ENCODE measurements at places on chromosomes 1 and 21. TPM values are rescaled to one million over a fixed set of nuclear protein-coding genes. Genes with fewer than 3 reads are reported as not detected.

DNA sequence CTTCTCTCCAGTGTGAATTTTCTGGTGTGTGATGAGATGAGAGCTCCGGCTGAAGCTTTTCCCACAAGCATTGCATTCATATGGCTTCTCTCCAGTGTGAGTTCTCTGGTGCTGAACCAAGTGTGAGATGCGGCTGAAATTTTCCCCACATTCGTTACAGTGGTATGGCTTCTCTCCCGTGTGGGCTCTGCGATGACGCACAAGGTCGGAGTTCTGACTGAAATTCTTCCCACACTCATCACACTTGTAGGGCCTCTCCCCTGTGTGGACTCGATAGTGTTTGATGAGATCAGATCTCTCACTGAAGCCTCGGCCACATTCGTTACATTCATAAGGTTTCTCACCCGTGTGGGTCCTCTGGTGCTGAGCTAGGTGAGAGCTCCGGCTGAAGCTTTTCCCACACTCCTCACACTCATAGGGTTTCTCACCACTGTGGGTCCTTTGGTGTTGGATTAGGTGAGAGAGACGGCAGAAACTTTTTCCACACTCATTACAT, 7.4 kb downstream of the ZNF436 start:
- no peak for DNase-seq

GRCh38 chr1:209513226-209513625, 70.3 kb upstream of the CAMK1G start:
- DNase-seq: peak; percentile 63

The SLC6A17 gene
- 0.34 TPM for total RNA-seq

The FBLIM1 gene
- 31.2 TPM for total RNA-seq

GRCh38 chr1:8866173-8866791, 12.2 kb downstream of the ENO1 start:
- no peak for DNase-seq

DNA sequence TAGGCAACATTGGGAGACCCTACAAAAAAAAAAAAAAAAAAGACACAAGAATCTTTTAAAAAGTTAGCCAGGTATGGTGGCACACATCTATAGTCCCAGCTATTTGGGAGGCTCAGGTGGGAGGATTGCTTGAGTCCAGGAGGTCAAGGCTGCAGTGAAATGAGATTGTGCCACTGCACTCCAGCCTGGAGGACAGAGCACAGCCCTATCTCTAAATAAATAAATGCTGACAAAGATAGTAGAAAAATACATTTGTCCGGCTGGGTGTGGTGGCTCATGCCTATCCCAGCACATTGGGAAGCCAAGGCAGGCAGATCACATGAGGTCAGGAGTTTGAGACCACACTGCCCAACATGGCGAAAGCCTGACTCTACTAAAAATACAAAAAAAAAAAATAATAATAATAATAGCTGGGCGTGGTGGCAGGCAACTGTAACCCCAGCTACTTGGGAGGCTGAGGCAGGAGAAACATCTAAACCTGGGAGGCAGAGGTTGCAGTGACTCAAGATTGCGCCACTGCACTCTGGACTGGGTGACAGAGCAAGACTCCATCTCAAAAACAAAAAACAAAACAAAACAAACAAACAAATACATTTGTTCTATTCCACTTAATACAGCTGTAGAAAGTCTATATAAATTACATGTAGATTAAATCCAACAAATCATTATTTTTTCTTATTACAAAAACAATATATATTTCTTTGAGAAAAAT, 48.5 kb downstream of the PHACTR4 start:
- no peak for DNase-seq

DNA sequence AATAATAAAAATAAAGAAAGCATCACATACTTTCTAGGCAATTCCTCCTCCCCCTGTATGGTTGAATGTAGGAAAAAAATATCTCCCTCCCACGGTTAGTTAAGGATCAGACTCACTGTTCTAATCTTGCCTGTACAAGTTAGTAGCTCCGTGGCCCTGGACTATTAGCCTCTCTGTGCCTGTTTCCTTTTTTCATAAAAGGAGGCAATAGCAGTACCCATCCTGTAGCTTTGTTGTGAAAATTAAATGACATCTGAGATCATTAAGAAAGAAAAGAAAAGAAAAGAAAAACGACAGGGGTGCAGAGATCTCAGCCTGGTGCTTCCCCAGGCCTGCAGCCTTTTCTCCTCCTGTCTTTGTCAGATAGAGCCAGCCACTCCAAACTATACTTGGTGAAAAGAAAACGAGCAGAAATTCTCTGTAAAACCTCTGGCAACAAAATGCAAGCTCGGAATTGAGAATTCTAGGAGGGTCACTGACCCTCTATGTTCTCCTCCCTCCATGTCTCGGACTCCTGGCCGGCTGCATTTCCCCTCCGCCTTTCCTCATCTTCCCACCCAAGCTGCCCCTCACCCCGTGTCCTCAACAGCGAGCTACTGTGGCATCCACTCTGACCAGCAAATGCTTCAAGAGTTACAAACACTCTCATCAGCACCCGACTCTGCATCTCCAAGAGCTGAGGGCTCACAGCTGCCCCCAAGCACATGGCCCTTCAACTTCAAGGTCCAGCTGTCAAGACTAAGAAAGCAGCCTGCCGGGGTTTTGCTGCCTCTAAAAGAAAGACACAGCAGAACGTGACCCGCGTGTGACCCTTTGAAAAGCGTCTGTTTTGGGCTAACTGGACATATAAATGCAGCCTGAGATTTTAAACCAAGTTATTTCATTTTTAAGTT, 13.6 kb downstream of the RIPK4 start:
- DNase-seq: no peak

The C1orf216 gene
- 14.4 TPM for total RNA-seq

DNA sequence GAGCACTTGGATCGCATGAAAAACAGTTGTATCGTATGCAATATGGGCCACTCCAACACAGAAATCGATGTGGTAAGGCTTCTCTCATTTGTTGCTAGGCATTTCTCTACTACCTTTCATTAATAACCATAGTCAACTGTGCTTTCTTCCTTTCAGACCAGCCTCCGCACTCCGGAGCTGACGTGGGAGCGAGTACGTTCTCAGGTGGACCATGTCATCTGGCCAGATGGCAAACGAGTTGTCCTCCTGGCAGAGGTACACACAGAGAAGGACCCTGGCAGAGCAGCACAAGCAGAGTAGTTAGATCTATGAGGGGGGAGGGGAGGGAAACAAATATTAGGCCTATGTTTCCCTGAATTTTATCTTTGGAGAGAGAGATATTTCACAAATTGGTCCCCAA, 16.0 kb upstream of the STRIP1 start:
- no peak for DNase-seq

DNA sequence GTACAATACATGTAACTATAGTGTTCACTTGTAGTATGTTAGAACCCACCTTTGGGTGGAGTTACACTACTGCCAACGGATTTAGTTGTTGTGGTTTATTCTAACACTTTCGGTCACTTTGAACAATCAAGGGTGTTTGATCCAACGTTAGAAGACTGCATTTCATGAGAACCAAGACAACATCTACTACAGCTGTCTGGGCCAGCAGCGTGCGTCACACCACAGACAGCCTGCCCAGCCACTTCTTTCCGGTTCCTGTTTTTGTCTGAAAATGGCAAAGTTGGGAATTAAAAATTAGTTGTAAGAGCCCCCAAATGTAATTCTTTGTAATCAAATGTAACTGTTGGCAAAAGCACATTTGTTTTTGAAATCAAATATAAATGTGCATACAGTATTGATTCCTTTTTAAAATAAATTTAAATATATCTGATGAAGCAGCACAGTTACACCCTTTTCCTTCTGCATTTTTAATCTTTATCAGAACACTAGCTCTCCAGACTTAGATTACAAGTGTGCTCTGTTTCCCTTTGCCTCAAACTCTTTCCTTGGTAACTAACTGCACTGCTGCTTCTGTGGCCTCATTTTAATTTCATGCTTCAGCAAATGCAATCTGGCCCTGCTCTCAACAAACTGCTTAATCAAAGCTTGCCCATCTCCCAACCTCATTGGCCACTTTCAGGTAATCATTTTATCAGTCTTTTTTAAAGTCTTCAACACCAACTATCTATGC, 86.6 kb upstream of the DPH5 start:
- no peak for DNase-seq

- DNase-seq: peak; percentile 84
Observed at GRCh38 chr21:37849506-37850102, 66.7 kb downstream of the KCNJ6 start.

GRCh38 chr1:95068956-95069709, 3.6 kb downstream of the ALG14 start:
- no peak for DNase-seq

DNA sequence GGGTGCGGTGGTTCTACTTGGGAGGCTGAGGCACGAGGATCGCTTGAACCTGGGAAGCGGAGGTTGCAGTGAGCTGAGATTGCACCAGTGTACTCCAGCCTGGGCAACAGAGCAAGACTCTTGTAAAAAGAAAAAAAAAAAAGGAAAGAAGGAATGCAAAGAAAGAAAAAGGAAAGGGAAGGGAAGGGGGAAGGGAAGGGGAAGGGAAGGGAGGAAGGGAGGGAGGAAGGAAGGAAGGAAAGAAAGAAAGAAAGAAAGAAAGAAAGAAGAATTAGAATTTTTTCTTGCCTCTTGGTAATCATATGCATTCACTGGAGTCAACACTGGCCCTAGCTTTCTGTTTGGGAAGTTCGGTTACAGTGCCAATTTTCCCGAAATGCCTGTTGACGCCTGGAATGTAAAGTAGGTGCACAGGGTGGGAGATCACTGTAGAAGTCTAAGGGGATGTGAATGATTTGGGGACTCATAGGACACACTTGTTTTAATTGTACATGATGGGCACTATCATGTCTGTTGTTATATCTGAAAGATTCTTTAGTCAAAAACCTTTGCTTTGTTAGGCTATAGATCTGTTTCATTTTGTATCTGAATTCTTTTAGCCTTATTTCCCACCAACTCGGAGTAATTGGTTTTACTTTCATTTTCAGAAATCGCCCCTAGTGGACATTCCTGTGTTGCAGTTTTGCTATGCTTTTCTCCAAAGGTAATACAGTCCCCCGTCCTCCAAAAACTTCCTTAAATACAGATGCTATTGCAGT, 59.8 kb upstream of the MORC3 start:
- peak; percentile 79 for DNase-seq

GRCh38 chr1:158227904-158228623, 26.2 kb upstream of the CD1A start:
- no peak for DNase-seq

GRCh38 chr1:111719135-111719534, 20.1 kb downstream of the INKA2 start:
- no peak for DNase-seq

The CLEC20A gene
- not detected for total RNA-seq

The LCE1D gene
- total RNA-seq: not detected

DNA sequence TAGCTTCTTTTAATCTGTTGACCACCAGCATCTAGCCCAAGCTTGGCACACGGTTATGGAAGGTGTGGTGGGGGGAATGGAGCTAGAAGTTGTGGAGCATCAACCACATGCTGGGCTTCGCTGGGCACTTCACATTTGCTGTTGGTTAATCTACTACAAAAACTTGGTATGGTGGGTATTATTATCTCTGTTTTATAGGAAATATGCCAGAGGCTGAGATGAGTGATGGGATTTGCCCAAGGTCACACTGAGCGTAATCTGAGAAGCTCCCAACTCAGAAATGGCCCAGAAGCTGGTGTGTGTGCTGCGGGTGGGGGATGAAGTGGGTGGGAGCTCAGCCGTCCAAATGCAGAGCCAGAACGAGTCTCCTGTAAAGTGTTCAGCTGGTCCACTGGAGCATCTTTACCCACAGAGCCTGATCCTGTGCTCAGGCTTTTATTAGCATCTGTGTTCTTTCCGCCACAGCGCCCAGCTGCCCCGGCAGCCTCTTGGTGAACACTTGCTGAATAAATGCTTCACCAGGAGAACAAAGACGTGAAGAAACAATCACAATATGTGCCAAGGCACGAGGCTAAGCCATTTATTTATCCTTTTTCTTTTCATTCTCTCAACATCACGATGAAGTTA, 98.6 kb upstream of the JUN start:
- no peak for DNase-seq

GRCh38 chr1:163999131-163999530, 559.9 kb upstream of the PBX1 start:
- DNase-seq: no peak

The WNT3A gene
- not detected for total RNA-seq

DNA sequence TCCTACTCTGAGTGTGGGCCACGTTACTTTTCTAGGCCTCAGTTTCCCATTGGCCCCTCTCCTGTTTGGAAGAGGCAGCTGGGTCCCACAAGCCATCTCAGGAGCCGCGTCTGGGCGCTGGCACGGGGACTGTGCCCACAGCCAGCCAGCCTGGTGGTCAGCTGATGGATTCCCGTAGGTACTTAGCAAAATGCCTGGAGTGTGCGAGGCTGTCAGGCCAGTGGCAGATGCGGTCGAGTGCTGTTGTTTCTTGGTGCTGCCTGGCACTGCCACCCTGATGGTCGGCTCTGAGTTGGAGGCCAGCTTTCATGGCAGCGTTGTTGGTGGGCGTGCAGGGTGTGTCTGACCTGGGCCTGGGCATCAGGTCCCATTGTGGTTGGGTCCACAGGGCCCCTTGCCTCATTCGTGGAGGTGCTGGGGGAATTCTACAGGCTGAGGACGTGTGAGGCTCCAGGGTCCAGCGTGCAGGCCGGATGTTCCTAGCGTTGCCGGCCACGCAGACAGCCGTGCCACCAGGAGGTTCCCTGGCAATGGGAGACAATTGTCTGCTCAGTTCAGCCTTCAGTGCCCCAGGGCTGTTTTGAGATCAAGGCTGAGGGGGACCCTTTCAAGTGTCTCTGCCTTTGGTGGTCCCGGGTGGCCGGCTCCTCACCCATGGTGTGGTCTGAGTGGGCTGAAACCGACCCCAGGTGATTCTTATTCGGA, 20.9 kb downstream of the SKI start:
- no peak for DNase-seq

GRCh38 chr1:16960560-16961296, 19.7 kb downstream of the MFAP2 start:
- DNase-seq: no peak

DNA sequence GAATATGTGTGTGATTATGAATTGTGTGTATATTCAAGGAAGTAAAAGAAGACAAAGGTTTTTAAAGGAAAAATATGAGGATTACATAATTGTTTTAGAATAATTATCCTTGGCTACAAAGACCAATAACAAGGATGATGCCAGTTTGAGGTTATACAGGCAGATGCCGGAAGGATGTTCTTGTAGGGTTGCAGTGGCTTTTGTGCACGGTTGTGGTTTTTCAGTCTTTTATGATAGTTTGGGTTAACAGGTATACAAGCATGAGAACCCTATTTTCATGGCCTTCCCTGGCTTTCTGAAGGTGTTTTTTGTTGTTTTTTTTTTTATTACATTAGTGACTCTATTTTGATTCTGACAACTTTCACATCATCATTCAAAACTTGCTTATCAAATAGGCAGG, 4.9 kb downstream of the CR2 start:
- DNase-seq: no peak
